OCI-LY7 (cell line): ENCODE measurements at places on chromosomes 1 and 21. TPM values are rescaled to one million over a fixed set of nuclear protein-coding genes. Genes with fewer than 3 reads are reported as not detected.
A peak's percentile ranks its signal among the peaks of the same experiment; 100 is the strongest.

DNA sequence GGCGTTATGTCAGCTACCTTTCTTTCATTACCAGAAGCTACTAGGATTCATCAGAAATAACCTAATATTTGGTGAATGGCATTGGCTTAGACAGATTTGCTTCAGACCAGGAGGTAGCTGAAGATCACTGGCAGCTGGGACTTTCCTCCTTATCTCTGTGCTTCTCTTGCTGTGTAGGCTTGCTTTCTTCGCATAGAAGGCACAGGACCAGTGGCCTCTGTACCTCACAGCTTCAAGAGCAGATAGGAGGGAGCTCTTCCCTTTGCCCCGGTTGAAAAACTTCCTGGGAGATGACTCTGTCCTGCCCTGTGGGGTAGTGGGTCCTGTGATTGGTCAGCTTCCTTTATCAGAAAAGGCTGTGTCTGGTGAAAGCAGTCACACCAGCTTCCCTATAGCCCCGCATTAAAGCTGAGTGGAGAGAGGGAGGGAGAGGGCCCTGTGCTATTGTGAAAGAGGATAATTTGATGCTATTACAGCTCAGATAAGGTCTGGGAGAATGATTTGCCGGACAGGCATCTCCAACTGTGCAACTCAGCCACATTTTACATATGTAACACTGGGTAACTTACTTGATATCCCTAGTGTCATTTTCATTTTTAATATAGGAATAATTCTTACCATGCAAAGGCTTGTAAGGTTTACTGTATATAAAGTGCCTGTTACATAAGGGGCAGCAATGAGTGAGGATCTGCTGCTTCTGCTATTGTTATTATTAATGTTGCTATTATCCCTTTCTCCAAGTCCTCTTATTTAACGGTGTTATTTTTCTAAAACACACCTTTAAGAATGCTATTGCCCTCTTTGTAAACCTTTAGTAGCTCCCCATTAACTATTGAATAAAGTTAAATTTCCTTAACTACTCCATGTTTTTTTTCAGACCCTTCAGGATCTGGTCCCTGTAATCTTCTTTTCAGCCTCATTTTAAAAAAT is 31.6 kb downstream of the OSBPL9 start:
- no peak for DNase-seq

DNA sequence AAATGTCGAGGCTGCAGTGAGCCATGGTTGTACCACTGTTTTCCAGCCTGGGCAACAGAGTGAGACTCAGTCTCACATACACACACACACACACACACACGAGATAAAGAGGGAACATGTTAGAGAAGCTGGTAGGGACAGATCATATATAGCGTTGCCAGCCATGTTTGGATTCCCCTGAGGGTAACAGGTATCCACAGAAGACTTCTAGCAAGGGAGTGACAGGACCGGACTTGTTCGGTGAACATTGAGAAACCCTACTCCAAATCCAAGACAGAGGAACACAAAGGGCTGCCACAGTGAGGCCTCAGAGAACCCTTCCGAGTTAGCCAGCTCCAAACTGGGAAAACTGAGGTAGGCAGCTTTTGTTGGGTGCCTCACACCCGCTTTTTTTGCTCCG is 3.7 kb upstream of the SARS1 start:
- no peak for DNase-seq

GRCh38 chr1:220796530-220796929 is 9.8 kb downstream of the MTARC1 start:
- no peak for DNase-seq

DNA sequence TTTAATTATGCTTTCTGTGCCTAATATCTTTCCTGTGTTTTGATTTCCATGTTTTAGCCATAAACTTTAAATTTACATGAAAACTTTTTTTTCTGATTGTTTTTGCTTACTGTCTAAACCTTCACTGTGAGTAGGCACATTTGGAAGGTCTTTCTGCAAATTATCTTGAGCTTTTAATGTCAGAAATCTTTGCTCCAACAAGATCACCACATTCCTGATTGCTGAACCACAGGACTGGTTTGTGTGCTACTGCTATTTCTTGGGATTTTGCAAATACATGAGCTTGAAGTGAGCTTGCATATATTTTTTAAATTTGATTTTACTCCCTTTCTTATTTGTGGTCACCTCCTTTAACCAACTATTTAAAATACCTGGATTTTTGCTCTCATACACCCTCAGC is 61.3 kb downstream of the PTBP2 start:
- DNase-seq, result no peak

GRCh38 chr1:16425125-16426025 is 11.8 kb downstream of the SPATA21 start:
- DNase-seq, result no peak

- peak; percentile 15 for DNase-seq
These were observed 1623.3 kb upstream of the B3GALT2 start for GRCh38 chr1:194809665-194810064.

- DNase-seq, result no peak
These were observed 67.9 kb downstream of the OLFM3 start for GRCh38 chr1:101928829-101929228.

DNA sequence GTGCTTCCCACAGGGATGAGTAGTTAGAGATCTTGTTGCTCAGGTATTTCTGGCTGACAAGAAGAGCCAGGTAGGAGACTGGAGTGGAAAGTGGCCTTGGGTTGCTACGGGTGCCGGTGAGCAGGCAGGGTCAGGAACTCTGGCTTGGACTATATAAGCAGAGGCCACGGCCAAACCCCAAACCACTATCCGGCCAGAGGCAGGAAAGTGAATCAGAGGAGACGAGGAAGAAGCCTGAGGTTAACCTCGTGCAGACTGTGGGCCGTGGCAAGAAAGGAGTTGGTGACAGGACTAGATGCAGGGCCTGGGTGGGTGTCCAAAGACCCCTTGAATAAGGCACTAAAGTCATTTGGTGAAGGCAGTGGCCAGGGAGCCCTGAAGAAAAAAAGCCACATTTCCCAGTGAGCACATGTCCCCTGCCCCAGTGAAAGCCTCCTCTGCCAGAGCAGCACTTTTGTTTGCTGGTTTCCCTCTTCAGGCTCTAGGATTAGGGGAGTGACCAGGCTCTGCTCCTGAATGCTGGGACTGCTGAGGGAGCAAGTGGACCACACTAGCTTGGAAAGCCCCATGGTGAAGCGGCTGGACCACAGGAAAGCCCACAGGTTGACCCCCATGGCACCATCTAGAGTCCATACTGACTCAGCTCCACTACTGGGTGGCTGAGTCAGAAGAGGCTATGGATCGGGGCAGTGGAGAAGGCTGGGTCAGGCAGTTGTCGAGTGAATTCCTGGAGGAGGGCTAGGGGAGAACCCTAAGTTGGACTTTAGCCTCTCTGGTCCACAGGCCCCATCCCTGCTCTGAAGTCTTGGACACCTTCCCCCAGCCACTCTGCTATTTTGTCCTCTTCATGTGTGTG is 23.4 kb downstream of the CSF1 start:
- DNase-seq, result no peak

- DNase-seq, result no peak
These were observed 40.0 kb downstream of the NTPCR start for GRCh38 chr1:232990176-232991128.

The KCNJ9 gene
- not detected in 2 replicates for total RNA-seq
